ENCODE measurements at places on chromosomes 1 and 21.

DNA sequence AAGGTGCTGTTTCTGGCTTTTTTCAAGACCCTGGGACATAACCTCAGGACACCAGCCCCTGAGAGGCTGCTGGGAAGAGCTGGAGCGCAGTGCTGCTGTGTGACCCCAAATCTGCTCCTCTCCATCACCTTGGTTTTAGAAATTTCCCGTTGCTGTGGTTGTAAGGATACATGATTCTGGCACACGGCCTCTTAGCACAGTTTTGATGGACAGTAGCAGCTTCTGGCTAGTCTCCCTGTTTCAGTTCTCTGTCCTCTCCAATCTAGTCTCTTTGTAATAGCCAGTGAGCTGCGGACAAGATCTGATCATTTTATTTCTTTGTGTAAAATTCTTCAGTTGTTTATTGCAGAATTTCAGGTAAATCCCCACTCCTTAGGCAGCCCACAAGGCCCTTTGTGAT, 3.1 kb downstream of the CLIC6 start:
- no peak for DNase-seq

GRCh38 chr1:236143104-236143948, 987 bp downstream of the GPR137B start:
- DNase-seq: peak; percentile 42

GRCh38 chr1:200154069-200154767, 126.7 kb downstream of the NR5A2 start:
- DNase-seq: no peak

DNA sequence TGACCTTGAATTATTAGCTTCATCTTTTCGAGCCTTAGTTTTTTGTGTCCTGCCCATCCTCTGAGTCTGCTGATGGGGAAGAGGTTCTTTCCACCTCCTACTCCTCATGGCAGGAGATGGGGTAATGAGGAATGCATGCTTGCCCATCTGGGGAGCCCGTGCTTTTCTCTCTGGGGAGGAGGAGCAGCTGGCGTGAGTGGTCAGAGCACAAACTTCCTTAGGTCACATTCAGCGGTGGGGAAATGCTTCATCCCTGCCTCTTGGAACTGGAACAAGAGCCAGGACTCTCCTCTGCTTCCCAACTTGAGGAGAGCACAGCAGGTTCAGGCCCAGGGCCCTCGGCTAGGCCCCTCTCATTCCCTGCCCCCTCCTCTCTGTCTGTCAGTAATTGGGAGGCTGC, 155.0 kb downstream of the PCNX2 start:
- DNase-seq: no peak

DNA sequence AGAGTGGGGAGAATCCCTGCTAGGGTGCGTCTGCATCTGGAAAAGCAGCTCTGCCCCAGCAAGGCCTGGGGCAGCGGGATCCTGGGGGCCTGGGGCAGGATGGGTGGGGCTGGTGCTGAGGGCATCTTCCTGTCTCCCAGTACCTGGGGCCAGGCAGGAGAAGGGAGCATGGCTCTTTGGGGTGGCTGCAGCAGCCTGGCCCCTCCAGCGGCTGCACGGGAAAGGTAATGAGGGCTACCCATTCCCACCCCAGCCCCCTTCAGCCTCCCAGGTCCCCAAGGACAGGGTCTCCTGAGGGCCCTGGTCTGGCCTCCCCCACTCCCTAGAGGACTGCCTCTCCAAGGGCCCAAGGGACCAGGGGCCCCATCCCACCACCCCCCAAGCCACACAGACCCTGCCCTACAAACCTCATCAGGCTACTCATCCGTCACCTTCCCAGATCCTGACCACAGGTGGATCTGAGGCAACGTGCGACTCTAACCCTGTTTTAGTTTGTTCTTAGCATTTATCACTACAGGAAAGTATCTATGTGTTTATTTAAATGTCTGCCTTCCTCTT, 910 bp upstream of the ANKRD65 start:
- DNase-seq: no peak

- DNase-seq: no peak
Measured at GRCh38 chr21:17476006-17476405, 36.8 kb upstream of the CXADR start.

GRCh38 chr1:160789702-160790611, 6.0 kb upstream of the LY9 start:
- no peak for DNase-seq

GRCh38 chr21:43854773-43855633, 10.0 kb upstream of the AGPAT3 start:
- no peak for DNase-seq

Data from nephron progenitor cell (in vitro differentiated cells).